ENCODE measurements at places on chromosomes 4 and X.

- no peak for DNase-seq
Observed at GRCh38 chr4:169039251-169039954, 29.3 kb upstream of the CBR4 start.

GRCh38 chr4:147689067-147689466, 5.1 kb upstream of the PRMT9 start:
- no peak for DNase-seq

DNA sequence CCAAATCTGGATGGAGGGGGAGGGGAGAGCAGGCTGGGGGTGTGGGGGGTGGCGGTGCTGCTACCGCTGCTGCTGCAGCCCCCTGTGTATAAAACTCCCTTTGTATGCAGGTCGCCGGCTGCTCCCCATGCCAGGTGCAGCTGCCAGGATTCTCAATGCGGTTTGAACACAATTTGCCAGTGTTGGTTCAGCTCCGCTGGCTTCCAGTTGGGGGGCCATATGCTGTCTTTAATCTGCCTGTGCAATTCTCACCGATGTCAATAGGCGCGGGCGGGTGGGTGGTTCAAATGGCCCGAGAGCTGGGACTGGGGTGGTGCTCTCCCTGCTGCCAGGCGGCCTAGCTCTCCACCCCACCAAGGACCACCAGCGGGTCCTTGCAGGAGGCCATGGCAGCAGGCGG, 257.6 kb downstream of the BCOR start:
- DNase-seq: no peak

DNA sequence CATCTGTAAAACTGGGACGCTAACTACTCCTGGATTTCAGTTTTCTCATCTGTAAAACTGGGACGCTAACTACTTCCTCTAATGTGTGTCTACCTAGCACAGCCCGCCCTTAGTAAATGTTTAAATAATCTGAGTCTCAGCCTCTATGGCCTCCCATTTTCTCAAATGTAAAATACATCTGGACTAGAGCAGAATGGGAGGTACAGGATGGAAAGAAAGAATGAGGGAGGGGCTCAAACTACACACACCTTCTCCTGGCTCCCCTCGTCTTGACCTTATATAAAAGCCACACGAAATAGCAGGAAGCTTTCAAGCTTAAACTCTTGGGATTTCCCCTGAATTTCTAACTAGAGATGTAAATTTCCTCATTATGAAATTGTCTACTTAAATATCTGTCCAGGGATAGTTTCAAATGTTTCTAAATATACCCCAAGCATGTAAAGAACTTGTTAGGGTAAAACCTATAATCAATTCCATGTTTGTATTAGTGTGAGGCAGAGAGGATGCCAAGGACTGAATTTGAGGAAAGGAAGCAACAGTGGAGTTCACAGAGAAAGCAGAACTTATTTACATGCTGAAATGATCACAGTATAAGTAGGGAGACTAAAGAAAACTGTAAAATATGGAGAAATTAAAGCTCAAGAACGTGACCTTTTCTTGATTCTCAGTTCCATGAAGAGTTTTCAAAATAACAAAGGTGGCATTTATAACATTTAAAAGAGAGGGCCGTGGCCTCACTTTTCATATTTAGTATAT, 220.0 kb downstream of the NWD2 start:
- DNase-seq: no peak

GRCh38 chrX:108224727-108225621, 133.4 kb downstream of the ATG4A start:
- peak; percentile 1 for DNase-seq

GRCh38 chrX:30283456-30284200, 25.6 kb downstream of the NR0B1 start:
- DNase-seq: no peak

- no peak for DNase-seq
Observed at GRCh38 chrX:16480049-16480448, 169.9 kb upstream of the S100G start.

DNA sequence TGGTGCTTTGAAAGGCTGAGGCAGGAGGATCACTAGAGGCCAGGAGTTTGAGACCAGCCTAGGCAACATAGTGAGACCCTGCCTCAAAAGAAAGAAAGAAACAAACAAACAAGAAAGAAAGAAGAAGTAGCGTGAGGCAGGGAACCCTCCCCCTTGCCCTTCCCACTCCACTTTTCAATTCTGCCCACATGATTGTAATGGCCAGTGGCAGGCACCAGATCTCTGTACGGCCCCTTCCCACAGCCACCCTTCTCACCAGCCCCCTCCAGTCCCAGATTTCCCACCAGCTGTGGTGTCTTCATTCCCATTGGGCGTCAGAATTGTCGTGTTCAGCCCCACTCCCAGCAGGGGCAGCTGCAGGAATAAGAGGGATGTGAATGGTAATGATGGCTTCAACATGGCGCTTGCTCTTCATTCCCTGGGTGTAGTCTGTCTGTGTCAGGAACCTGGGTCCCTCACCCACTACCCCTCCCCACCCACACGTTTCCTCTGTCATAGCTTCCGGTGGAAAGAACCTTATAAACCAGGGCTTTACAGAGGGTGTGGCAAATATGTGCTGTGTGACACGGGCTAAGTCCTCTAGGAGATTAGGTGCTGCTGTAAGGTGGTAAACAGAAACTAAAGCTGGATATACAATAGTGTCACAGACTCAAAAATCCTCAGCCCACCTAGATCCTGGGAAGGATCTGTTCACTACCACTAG, at the start of gene IL2RG:
Gene IL2RG (minus strand): TSS at position 437 of the 703 bp plus-strand sequence. CDS start 38 bp downstream, at position 399.
- DNase-seq: no peak

- no peak for DNase-seq
Observed at GRCh38 chr4:37909332-37910090, 18.6 kb downstream of the TBC1D1 start.

DNA sequence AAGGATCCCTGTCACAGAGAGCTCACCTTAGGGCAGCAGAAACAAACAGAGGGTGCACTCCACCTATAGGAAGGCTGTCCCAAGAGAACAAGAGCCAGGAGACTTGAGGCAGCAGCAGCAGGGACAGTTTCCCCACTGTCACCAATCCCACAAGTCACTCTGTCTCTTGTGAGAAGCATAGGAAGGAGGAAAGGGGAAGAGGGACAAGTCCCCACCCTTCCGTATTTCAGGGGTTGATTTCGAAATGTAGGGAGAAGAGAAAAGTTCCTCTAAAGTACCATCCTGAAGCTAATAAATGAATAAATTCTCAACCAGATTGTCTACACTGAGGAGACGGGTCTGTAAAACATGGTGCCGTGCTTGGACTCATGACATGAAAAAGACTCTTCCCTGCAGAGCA, 9.5 kb upstream of the TLR8 start:
- no peak for DNase-seq

- no peak for DNase-seq
Observed at GRCh38 chr4:113069212-113069892, 19.9 kb downstream of the ANK2 start.

GRCh38 chr4:15898902-15899301, 39.6 kb downstream of the FGFBP1 start:
- DNase-seq: no peak

DNA sequence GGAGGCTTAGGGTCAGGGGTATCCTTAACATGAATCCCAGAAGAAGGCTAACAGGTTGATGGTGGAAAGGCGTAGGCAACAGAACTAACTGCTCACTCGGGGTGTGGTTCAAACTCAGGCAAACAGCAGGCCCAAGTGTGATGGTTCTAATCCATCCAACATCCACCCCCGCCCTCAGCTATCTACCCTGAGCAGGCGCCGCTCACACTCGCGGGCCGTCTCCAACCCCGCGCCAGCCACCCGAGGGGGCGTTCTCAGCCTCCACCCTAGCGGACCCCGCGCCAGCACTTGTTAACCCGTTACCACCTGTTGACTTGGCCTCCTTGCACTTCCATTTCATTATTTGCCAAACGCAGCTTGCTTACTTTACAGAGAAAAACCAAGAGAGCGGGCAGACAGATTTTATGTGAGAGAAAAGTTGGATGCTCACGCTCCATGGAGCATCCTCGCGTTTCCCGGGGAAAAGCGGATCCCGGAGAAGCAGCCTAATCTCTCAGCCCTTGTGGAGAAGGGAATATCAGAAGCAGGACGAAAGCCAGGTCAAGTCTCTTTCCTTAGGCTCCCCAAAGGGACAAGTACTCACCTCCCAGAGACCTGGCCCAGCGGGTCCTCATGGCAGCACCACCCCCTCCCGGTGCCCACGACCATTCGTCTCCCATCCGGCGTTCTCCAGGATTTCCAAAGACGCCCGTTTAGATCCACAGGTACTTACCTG, 773 bp downstream of the SNCA start:
- no peak for DNase-seq

- no peak for DNase-seq
Observed at GRCh38 chr4:16783119-16783518, 115.3 kb downstream of the LDB2 start.

DNA sequence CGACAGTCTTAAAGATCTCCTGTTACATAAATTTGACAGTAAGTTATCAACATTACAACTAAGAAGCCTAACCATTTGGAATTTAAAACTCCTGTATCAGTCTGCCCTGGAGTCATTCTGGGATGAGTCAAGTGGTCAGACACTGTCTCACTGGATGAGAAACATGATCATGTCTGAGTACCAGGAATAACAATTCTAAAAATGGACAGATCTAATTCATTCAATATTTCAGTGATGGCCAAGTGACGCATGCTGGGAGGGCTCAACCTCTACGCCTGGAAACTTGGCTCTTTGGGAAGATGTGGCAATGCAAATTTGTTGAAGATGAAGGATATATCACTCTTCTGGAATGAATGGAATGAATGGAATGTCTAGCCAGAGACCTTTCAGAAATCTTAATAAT, 1427.2 kb downstream of the STIM2 start:
- DNase-seq: no peak

DNA sequence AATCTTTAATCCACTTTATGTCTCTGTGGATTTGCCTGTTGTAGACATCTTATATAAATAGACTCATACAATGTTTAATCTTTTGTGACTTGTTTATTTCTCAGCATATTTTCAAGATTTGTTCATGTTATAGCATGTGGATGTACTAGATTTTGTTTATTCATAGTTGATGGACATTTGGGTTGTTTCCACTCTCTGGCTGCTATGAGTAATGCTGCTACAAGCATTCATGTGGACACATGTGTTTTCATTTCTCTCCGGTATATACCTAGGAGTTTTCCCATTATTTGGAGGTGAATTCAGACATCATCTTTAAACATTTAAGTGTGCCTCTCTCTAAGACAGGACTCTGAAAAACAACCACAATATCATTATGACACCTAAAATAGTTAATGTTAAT, 2.3 kb downstream of the IKBKG start:
- DNase-seq: no peak

Measured in NCI-H774 (cell line).